Activated naive CD8-positive, alpha-beta T cell treated with anti-CD3 and anti-CD28 coated beads, Interleukin-2, amount 10 ng/mL, durations not matched to agents 7 days and 5 days (primary cell): ENCODE measurements at places on chromosomes 2 and 18.

- H3K4me3 ChIP-seq: no peak overlapping the region
- DNase-seq: peak; percentile 82
- peaks cover 22% of the 10 kb centered on the region for H3K27me3 ChIP-seq
- peaks cover 13% of the 10 kb centered on the region for H3K4me1 ChIP-seq
- H3K27ac ChIP-seq: no peak overlapping the region
Measured at GRCh38 chr2:231677632-231678104, 30.7 kb upstream of the PTMA start.

GRCh38 chr2:105143467-105144151 lies 97.9 kb upstream of the GPR45 start:
- peak overlapping the region; percentile 59 for H3K27ac ChIP-seq
- no peaks in the 10 kb centered on the region for H3K36me3 ChIP-seq
- H3K4me1 ChIP-seq: peaks cover 11% of the 10 kb centered on the region

GRCh38 chr2:69830045-69830905 lies 815 bp downstream of the GMCL1 start:
- H3K4me3 ChIP-seq: peak overlapping the region; percentile 89
- peaks cover 22% of the 10 kb centered on the region for H3K36me3 ChIP-seq
- peak overlapping the region; percentile 96 for H3K27ac ChIP-seq
- H3K27me3 ChIP-seq: no peaks in the 10 kb centered on the region

DNA sequence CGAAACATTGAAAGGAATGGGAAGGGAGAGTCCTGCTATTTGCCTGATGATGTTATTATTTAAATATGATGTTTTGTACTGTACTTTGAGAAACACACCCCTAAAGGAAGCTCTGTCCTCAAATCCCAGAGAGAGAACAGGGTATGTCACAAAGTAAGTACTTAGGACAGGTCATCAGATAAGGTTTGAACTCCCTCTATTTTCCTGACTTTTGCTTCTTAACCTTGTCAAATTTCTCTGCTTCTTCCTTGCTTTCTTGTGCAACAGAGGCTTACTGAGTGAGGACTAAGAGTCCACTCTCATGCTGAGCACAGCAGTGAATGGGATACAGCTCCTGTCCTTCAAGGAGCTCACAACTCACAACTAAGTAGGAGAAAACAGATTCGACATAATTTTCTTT lies 3.7 kb downstream of the DGUOK start:
- DNase-seq: no peak
- H3K27me3 ChIP-seq: no peaks in the 10 kb centered on the region
- no peak overlapping the region for H3K27ac ChIP-seq
- H3K4me3 ChIP-seq: no peak overlapping the region
- H3K36me3 ChIP-seq: peaks cover 32% of the 10 kb centered on the region

DNA sequence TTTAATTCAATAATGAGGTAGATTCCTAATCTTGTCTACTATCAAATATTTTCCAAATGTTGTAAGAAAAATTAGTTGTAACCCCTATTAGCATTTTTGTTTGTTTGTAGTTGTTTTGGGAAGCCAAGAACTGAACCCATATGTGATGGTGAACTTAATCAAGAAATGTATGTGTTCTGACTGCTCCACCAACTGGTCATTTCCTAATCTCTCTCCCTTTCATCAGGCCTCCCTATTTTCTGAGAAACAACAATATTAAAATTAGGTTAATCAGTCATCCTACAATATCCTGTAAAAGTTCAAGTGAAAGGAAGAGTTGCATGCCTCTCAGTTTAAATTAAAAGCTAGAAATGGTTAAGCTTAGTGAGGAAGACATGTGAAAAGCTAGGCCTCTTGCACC lies 504.0 kb downstream of the EPHA4 start:
- no peak for DNase-seq
- no peaks in the 10 kb centered on the region for H3K27me3 ChIP-seq

- no peaks in the 10 kb centered on the region for H3K27me3 ChIP-seq
- H3K27ac ChIP-seq: no peak overlapping the region
- no peaks in the 10 kb centered on the region for H3K36me3 ChIP-seq
- H3K4me1 ChIP-seq: no peaks in the 10 kb centered on the region
- no peak for DNase-seq
- no peak overlapping the region for H3K4me3 ChIP-seq
Measured at GRCh38 chr2:100013892-100014677, 128.3 kb downstream of the AFF3 start.

- no peaks in the 10 kb centered on the region for H3K27me3 ChIP-seq
- DNase-seq: no peak
- no peak overlapping the region for H3K4me3 ChIP-seq
- no peaks in the 10 kb centered on the region for H3K36me3 ChIP-seq
- H3K27ac ChIP-seq: no peak overlapping the region
Measured at GRCh38 chr2:212318636-212319035, 220.0 kb downstream of the ERBB4 start.

GRCh38 chr2:169173876-169174275 lies 104.5 kb downstream of the DHRS9 start:
- H3K36me3 ChIP-seq: no peaks in the 10 kb centered on the region
- no peak overlapping the region for H3K4me3 ChIP-seq
- no peak overlapping the region for H3K27ac ChIP-seq
- DNase-seq: no peak
- H3K4me1 ChIP-seq: no peaks in the 10 kb centered on the region

GRCh38 chr2:96325884-96326255 lies 753 bp downstream of the ITPRIPL1 start:
- DNase-seq: peak; percentile 61
- peaks cover 46% of the 10 kb centered on the region for H3K4me1 ChIP-seq
- H3K36me3 ChIP-seq: peaks cover 30% of the 10 kb centered on the region
- H3K4me3 ChIP-seq: peak overlapping the region; percentile 91
- peak overlapping the region; percentile 89 for H3K27ac ChIP-seq

DNA sequence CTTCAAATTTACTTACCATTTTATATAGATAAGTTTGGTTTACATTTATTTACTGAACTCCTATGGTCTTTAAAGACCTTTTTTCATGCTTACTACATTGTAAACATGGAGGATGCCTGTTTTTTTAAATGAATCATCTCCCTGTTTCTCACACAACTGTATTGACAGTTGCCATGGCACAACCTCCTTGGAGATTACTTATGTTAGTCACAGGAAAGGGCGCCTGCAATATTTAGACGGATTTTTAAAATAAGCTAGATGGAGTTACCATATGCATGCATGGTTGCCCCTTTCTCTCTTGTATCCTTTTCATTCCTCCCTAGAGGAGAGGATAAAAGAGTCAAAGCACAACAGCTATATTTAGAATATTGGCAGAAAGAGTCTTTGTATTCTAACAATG lies 34.8 kb upstream of the CCDC102B start:
- DNase-seq: no peak
- no peaks in the 10 kb centered on the region for H3K36me3 ChIP-seq
- H3K27me3 ChIP-seq: no peaks in the 10 kb centered on the region
- H3K4me3 ChIP-seq: no peak overlapping the region
- H3K4me1 ChIP-seq: no peaks in the 10 kb centered on the region

DNA sequence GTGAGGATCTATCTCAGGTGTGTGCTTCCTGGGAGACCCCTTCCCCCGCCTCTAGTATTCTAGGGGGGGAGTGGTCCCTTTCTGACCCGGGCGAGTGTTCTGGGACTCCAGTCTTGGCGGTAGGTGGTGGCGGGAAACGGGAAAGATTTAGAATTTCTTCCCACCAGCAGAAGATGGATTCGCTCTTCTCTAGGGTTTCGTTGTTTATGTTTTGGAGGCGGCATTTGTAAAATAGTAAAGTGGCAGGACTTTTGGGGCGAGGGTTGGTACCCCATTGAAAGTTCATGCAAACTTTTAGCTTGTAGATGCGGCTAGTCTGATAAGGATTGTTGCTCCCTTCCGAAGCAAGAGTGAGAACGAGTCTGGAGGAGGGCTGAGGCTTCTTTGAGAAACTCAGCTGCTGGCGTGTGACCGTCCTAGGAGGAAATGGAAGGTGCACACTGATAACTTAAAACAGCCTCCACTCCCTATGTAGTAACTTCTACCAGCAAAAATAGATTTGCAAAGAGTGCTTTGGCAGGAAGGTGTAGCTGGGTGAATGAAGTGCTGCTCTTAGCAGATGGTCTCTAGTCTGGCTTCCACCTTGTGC lies 412 bp downstream of the GPD2 start:
- peak overlapping the region; percentile 99 for H3K4me3 ChIP-seq
- H3K27ac ChIP-seq: peak overlapping the region; percentile 95
- DNase-seq: peak; percentile 34
- peaks cover 30% of the 10 kb centered on the region for H3K36me3 ChIP-seq
- H3K4me1 ChIP-seq: peaks cover 23% of the 10 kb centered on the region

- peaks cover 26% of the 10 kb centered on the region for H3K4me1 ChIP-seq
- no peaks in the 10 kb centered on the region for H3K36me3 ChIP-seq
- peak; percentile 55 for DNase-seq
- H3K27me3 ChIP-seq: peaks cover 2% of the 10 kb centered on the region
- peak overlapping the region; percentile 77 for H3K4me3 ChIP-seq
Measured at GRCh38 chr2:96924775-96925747, 55.2 kb upstream of the SEMA4C start.

DNA sequence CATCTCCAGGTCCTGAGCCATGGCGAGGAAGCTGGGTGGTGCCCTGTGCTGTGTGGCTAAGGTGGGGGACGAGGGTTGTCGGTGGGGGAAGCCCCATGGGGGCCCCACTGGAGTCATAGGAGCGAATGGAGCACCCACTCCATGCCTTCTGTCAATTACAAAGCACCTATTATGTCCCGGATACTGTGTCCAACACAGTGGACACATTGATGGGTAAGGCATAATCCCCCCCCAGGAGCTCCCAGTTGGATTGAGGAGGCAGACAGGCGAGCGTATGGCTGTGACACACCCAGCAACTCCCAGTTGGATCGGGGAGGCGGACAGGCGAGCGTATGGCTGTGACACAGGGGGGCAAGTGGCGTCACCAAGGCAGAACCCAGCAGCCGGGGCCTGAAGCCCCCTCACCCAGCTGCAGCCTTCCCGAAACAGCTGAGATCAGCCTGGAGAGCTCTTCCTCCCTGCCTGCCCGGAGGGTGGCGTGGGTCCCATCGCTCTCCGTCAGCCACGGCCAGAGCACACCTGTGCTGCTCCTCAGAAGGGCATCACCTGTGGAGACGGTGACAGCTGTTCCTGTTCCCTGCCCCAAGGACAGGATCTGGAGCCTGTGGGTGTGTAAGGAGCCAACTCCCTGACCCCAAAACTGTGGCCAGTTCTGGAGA lies 69.6 kb downstream of the HPCAL1 start:
- no peak overlapping the region for H3K27ac ChIP-seq
- H3K27me3 ChIP-seq: no peaks in the 10 kb centered on the region
- H3K4me3 ChIP-seq: no peak overlapping the region
- H3K4me1 ChIP-seq: peaks cover 13% of the 10 kb centered on the region
- DNase-seq: no peak

DNA sequence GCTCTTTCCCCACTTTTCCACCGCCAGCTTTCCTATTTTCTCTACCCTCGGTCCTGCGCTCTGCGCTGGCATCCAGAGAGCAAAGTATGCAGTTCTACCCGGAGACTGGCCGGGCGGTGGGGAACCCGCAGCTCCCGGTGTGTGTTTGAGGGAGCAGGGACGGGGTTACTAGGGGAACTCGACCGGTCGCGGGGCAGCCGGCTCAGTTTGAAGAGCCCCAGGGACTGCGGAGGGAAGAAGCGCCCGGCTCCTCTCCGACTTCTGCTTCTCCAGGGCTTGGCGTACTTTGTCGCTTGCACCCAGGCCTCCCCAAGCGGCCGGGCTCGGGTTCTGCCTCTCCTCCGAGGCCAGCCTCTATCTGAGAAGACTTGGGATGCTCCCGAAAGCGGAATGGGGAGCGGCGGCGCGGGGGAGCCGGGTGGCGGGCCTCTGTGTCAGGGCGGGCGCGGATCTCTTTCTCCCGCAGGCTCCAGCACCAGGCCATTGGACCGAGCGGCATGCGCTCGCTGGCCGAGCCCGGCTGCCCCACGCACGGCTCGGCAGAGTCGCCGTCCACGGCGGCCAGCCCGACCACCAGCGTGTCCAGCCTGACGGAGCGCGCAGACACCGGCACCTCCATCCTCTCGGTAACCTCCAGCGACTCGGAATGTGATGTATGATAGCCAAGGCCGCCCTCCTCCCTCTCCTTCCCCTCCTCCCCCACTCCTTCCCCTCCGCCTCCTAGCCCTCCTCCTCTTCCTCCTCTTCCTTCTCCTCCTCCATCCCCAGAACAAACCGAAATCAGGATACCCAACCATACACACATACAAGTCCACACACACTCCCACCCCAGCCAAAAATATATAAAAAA lies 2.8 kb downstream of the SIX3 start:
- H3K4me1 ChIP-seq: peaks cover 20% of the 10 kb centered on the region
- H3K36me3 ChIP-seq: no peaks in the 10 kb centered on the region
- H3K4me3 ChIP-seq: peak overlapping the region; percentile 43
- DNase-seq: no peak

- no peak for DNase-seq
- peaks cover 7% of the 10 kb centered on the region for H3K27me3 ChIP-seq
- H3K4me3 ChIP-seq: no peak overlapping the region
- peaks cover 2% of the 10 kb centered on the region for H3K36me3 ChIP-seq
- H3K4me1 ChIP-seq: peaks cover 13% of the 10 kb centered on the region
- H3K27ac ChIP-seq: no peak overlapping the region
Measured at GRCh38 chr2:68413466-68413865, 48.4 kb downstream of the PLEK start.

DNA sequence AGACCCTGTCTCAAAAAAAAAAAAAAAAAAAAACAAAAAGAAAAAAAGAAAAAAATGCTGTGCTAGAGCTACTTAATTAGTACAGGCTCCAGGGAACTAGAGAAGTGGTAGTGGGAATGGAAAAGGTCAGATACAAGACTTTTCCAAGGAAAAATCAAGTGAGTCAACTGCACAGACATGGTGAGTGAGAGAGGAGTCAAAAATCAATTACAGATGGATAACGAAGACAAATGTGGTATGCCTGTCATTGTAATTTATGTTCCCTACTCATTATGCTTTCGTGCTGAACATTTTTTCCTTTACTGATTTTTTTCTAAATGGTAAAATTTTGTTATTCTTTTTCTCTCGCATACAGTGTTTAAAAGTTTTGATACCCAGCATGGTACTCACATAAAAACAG lies 111.5 kb downstream of the MDH1 start:
- H3K36me3 ChIP-seq: no peaks in the 10 kb centered on the region
- no peak for DNase-seq
- H3K4me1 ChIP-seq: no peaks in the 10 kb centered on the region
- H3K4me3 ChIP-seq: no peak overlapping the region
- no peak overlapping the region for H3K27ac ChIP-seq
- H3K27me3 ChIP-seq: peaks cover 4% of the 10 kb centered on the region
